SJSA1 (cell line): ENCODE measurements at places on chromosomes 16 and 17. TPM values are rescaled to one million over a fixed set of nuclear protein-coding genes. Genes with fewer than 3 reads are reported as not detected.

DNA sequence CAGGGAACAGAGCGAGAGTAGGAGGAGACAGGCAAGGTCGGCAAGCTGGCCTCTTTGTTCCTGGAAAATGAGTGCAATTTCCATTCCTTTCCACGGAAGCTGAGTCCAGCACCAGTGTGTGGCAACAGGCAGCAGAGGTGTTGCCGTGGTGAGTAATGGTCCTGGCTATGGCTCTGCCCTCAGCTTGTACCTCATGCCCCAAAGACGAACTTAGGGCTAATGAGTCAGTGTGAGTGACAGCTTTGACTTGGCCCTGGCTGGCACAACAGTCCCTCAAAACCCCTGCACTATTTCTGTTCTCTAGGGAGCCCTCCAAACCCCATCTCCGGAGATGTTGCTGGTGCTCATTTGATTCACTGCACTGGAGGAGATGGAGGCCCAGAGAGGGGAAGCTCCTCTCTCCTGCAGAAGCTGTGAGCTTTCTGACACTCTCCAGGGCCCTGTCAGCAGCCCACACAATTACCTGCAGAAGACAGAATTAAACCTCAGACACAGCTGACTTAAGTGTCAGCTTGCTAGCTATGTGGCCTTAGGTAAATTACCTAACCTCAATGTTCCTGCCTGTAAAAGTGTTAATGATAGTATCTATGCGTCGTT is 129.9 kb downstream of the TMEM132E start:
- no peaks in the 10 kb centered on the region for H3K4me1 ChIP-seq
- no peak overlapping the region for H3K4me3 ChIP-seq
- H3K27me3 ChIP-seq: no peaks in the 10 kb centered on the region
- no peaks in the 10 kb centered on the region for H3K36me3 ChIP-seq
- no peak for DNase-seq

- H3K36me3 ChIP-seq: no peaks in the 10 kb centered on the region
- H3K27me3 ChIP-seq: peaks cover 14% of the 10 kb centered on the region
- no peaks in the 10 kb centered on the region for H3K4me1 ChIP-seq
These were observed 93.1 kb downstream of the RTN4RL1 start for GRCh38 chr17:1931844-1932579.

- no peak overlapping the region for H3K4me3 ChIP-seq
- no peaks in the 10 kb centered on the region for H3K27me3 ChIP-seq
- DNase-seq: no peak
These were observed 7.9 kb downstream of the VPS35L start for GRCh38 chr16:19563377-19563776.

DNA sequence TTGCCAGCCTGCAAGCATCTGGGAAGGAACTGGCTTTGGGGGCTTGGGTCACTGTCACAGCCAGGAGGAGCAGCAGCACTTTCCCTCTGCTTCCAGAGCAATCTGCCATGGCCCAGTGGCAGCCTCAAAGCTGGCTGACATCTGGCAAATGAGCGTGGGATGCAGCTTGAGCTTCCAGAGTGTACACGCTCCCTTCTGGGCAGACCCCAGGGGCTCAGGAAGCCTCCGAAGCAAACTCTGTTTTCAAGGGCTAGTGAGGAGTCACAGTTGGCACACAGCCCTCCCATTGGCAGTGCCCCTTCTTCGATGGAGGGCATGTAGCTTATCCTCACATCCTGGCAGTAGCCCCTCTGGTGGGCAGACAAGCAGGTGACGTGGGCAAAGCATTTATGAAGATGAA is 249.6 kb downstream of the ENGASE start:
- DNase-seq: no peak
- H3K27ac ChIP-seq: no peak overlapping the region
- no peaks in the 10 kb centered on the region for H3K36me3 ChIP-seq
- peaks cover 62% of the 10 kb centered on the region for H3K27me3 ChIP-seq
- H3K4me3 ChIP-seq: no peak overlapping the region
- no peaks in the 10 kb centered on the region for H3K4me1 ChIP-seq

DNA sequence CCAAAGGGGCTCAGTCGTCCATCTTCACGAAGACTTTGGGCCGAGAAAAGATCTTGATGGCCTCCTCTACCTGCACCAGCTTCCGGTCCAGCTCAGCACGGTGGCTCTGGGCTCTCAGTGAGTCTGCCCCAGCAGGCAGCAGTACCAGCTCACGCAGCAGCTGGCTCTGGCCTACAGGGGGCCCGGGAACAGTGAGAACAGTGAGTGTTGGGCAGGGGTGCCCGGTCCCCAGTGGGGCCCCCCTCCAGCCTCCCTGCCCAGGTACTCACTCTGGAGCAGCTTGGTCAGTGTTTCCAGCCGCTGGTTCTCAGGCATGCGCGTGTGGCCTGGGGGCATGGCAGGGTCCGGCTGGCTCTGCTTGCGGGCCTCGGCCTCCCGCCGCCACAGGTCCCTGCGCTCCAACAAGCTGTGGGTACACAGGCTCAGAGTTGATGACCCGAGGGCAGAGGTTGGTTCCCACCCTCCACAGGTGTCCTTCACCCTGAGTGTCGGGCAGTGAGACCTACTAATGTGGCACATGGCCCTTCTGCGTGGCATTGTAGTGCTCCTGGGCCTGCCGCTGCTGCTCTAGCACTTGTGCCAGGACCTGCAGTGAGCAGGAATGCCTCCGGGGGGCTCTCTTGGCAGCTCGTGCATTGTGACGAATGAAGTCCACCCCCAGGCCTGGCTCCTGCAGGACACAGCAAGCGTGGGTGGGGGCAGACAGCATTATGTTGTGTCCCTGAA is 2.6 kb downstream of the PARD6A start:
- no peak for DNase-seq
- no peak overlapping the region for H3K4me3 ChIP-seq
- H3K4me1 ChIP-seq: peaks cover 46% of the 10 kb centered on the region
- H3K27ac ChIP-seq: no peak overlapping the region

DNA sequence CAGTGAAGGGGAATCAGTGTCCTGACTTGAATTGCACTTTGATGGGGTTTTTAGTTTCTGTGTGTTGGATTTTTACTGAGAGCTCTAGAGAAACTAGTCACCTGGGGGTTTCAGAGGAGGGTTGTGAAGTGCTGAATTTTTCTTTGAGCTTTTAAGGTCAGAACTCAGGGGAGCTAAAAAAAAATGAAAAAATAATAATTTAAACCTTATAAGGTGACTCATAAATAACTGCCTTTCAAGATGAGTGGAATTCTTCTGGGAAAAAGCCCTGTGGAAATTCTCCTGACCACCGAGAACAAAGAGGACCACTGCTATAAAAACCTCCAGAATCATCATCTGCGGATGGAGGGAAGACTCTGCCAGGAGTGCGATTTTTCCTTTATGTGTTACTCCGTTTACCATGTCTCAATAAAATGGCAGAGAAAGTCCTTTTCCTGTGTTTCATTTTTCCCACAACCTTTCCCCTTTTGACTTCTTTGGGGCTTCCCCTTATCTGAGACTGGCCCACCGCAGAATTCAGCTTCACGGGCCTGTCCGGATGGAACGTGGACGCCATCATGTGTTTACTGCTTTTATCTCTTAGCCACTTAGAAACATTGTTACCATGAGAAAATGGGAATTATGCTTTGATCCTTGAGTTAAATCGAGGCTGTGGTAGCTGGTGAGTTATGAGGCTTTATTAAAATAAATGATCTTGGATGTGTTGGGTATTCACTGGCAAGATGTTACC is 39.7 kb downstream of the RPTOR start:
- peak; percentile 67 for DNase-seq
- peaks cover 10% of the 10 kb centered on the region; the same call in 1 of the 2 replicates for H3K36me3 ChIP-seq
- H3K27ac ChIP-seq: peak overlapping the region; percentile 35
- H3K27me3 ChIP-seq: no peaks in the 10 kb centered on the region
- H3K4me1 ChIP-seq: peaks cover 14% of the 10 kb centered on the region

DNA sequence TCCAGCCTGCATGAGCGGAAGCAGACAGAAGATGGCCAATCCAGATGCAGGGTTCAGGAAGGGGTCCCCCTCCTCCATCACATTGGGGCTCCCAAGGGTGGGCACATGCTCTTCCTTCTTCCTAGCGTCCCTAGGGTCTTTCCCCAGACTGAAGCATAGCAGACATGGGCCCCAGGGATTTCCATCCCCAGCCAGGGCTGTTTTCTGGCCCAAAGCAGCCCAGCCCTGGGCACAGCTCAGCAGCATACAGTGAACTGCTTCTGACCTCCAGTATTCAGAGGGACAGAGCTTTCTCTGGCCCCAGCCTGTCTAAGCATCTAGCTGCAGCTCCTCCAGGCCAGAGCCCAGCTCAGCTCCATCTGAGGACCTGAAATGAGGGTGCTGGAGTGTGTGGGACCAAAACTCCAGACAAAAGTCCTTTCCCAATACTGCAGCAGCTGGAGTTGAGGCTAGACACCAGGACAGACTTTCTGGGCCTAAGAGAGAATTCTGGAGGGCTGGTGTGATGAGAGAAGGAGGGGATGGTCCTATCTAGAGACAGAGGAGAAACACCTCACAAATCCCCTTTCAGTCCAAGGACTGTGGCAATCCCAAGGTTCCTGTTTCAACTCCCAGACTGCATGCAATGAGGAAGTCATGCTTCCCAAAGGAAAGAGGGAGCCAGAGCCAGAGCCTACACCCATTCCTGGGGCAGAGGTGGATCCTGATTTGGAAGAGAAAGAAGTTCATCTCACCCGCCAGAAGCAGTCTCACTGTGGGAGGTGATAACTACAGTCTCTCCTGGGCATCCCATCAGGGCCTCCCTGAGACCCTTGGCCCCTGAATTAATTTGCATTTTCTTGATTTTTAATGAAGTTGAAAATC is 4.5 kb upstream of the FOXN1 start:
- H3K4me3 ChIP-seq: no peak overlapping the region
- peaks cover 31% of the 10 kb centered on the region for H3K27me3 ChIP-seq
- no peak overlapping the region for H3K27ac ChIP-seq
- H3K4me1 ChIP-seq: no peaks in the 10 kb centered on the region
- no peaks in the 10 kb centered on the region for H3K36me3 ChIP-seq
- no peak for DNase-seq

The ALOX15 gene
- total RNA-seq: not detected in 2 replicates

The CDH3 gene
- total RNA-seq: 0.34 and 4.9 TPM in 2 replicates

- no peak overlapping the region for H3K4me3 ChIP-seq
- H3K4me1 ChIP-seq: peaks cover 56% of the 10 kb centered on the region
- H3K27me3 ChIP-seq: no peaks in the 10 kb centered on the region
- peaks cover 4% of the 10 kb centered on the region; the same call in 1 of the 2 replicates for H3K36me3 ChIP-seq
- DNase-seq: peak; percentile 84
- peak overlapping the region; percentile 64 for H3K27ac ChIP-seq
These were observed 36.6 kb downstream of the UBE2G1 start for GRCh38 chr17:4329838-4330237.

DNA sequence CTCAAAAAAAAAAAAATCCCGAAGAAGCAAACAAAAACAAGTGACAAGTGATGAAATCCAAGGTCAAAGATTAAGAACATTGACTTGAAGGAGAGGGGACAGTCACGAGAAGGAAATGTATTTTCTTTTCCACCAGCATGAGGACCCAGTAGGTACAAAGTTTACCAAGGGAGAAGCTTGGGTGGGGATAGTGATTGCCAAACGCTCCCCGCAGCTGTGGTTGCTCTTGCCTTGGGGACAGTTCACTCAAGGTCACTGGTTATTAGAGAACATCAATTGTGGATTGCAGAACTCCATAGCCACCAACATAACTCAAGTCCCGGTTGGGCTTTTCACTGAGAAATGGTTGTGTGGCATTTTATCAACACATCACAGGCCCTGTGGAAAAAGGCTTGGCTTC is 27.0 kb downstream of the RSL1D1 start:
- no peak overlapping the region for H3K4me3 ChIP-seq
- H3K27me3 ChIP-seq: no peaks in the 10 kb centered on the region
- H3K27ac ChIP-seq: no peak overlapping the region
- H3K36me3 ChIP-seq: no peaks in the 10 kb centered on the region
- no peak for DNase-seq

- DNase-seq: no peak
- H3K4me3 ChIP-seq: no peak overlapping the region
- no peaks in the 10 kb centered on the region for H3K36me3 ChIP-seq
These were observed 116.7 kb downstream of the CACNG3 start for GRCh38 chr16:24372824-24373223.

The RNF157 gene
- total RNA-seq: 4.6 and 9.4 TPM in 2 replicates

- peaks cover 8% of the 10 kb centered on the region for H3K27me3 ChIP-seq
- H3K27ac ChIP-seq: no peak overlapping the region
- no peaks in the 10 kb centered on the region for H3K36me3 ChIP-seq
- no peaks in the 10 kb centered on the region for H3K4me1 ChIP-seq
- no peak overlapping the region for H3K4me3 ChIP-seq
- DNase-seq: no peak
These were observed 55.7 kb upstream of the CNEP1R1 start for GRCh38 chr16:49969091-49970030.

GRCh38 chr16:67148656-67149275 is 2.0 kb downstream of the B3GNT9 start:
- peaks cover 71% of the 10 kb centered on the region for H3K36me3 ChIP-seq
- H3K4me3 ChIP-seq: no peak overlapping the region
- H3K4me1 ChIP-seq: peaks cover 25% of the 10 kb centered on the region
- no peaks in the 10 kb centered on the region for H3K27me3 ChIP-seq
- H3K27ac ChIP-seq: no peak overlapping the region
- no peak for DNase-seq

The NIP7 gene
- total RNA-seq: 26.8 and 31.0 TPM in 2 replicates

The SGCA gene
- 2.4 TPM in 1 of 2 replicates, not detected in the other for total RNA-seq

The PERCC1 gene
- total RNA-seq: not detected in 2 replicates

GRCh38 chr16:57299719-57300386 is 15.4 kb upstream of the PLLP start:
- peak overlapping the region; percentile 30 for H3K27ac ChIP-seq
- no peaks in the 10 kb centered on the region for H3K36me3 ChIP-seq

The KRTAP4-1 gene
- total RNA-seq: not detected in 2 replicates

The HS3ST2 gene
- not detected in 2 replicates for total RNA-seq

The SLC35G6 gene
- total RNA-seq: not detected in 2 replicates
